ENCODE measurements at places on chromosomes 2 and 18.
A peak's percentile ranks its signal among the peaks of the same experiment; 100 is the strongest.

- DNase-seq: no peak
These were observed 596.4 kb downstream of the NYAP2 start for GRCh38 chr2:225995796-225996461.

DNA sequence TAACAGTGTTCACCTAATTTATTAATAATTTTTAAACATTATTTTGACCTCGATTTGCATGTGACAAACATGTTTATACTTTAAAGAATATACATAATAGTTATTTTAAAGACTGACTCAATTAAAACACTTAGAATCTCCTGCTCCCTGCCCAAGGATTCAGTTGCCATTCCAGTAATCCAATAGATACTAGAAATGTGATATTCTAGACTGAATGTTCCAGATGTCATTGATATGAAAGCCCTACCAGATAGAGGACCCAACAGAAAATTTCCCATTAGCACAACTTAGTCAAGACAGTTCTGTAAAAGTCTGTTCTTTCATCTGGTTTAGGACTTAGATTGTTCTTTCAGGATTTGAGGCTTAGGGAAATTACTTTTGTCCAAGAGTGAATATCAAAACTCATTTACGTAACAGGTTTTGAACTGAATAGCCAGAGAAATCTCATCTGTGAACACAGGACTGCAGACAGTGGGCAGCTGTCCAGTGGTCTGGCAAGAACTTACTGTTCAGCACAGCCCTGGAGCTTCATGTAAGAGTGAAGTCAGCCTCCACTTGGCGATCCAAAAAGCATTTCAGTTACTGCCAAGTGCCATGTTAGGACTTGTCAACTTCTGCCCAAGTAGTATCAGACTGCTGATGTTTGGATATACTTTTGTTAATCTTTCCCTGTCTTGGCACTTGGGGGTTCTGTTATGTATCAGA lies 77.5 kb downstream of the OSBPL6 start:
- DNase-seq: no peak

DNA sequence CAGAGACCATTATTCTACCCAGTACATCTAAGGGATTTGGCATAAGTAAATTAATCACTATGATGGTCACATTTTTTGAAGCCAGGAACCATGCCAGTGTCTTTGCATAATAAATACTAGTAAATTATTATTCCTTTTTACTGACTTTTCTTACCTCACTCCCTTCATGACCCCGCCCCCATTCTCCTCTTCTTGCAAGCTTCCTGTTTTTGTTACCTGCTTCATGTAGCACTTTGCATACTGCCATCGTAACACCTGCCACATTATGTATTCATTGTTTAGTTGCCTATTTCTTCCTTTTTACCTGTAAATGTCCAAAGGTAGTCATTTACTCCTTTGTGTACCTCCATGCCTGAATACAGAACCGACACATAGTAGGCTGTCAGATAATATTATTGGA lies 309.5 kb downstream of the KIAA1328 start:
- no peak for DNase-seq

DNA sequence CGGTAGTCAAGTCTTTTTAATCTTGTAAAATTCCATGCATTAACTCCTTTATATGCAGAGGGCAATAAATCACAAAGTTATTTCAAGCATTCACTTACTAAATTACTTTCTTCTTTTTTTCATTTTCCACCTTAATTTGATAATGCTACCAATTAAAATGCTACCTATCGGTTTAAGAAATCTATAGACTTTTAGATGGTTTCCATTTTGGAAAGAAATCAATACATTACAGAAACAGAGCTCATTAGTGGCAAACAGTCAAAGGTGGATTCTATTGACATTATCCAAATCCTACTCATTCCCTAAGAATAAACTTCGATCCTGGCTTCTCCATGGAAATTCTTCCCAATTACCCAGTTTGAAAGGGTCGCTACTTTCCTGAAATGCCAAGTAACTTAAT lies 176.5 kb downstream of the MREG start:
- DNase-seq: no peak

DNA sequence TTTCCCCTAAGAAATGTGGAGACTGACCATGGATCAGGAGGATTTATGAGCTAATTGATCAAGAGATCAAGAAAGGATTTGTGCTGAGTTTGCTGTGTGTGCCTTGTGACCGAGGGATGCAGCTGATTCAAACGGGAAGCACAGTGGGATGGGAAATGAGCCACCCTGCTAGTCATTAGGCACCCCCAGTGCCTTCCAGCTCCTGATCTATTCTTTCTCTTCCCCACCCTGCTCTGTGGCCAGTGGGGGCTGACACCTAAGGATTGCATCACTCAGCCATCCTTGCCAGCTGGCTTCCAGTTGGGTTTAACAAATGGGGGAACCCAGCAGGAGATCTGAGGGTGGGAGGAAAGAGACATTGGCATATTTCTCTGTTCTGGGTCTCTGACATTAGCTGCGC lies 132.2 kb upstream of the CXCR4 start:
- DNase-seq: no peak

DNA sequence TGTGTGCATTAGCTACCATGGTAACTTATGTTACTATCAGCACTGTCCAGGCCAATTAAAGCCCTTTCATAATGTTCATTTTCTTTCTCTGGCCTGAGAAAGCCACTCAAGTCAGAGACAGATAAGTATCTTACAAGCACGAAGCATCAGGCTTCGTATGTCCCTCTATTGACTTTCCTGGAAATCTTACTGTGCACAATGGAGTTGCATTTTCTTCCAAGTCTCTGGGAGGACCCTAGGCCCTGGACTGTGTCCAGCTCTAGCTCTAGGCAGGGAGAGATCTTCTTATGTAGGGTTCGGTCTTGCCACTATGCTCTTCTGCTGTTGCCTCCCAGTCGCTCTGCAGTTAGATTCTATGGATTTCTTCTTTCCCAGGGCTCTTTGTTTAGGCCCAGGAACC lies 40.0 kb upstream of the ITGA6 start:
- no peak for DNase-seq

GRCh38 chr18:55863876-55864275 lies 275.9 kb upstream of the TCF4 start:
- DNase-seq: no peak

GRCh38 chr2:43515807-43516497 lies 79.9 kb downstream of the THADA start:
- DNase-seq: no peak

GRCh38 chr2:178225006-178225805 lies 30.9 kb downstream of the OSBPL6 start:
- no peak for DNase-seq

- no peak for DNase-seq
These were observed 84.0 kb downstream of the SEPTIN10 start for GRCh38 chr2:109529532-109530449.

DNA sequence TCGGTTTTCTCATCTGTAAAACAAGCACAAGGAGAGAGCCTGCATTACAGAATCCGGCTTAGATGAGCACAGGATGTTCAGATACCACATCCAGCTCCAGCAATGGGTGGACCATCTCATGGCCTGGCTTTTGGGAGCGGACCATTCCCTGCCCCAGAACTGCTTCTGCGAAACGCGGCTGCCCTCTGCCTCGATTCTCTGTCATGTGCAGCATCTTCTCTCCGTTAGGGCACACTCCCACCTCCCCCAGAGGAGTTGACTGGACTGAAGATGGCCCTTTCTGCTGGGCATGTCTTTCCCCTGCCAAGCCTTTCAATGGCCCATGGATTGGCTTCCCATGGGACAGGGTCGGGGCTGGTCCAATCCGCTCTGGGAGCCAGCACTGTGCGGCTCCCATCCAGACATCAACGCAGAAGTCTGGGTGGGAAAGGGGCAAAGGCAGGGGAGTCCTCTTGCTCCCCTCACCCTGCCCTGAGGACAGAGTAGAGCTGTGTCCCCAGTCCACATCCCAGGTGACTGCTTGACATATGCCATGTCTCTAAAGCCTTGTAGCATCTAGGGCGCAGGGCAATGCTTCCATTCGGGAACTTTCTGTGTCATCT lies 14.3 kb upstream of the FAHD2A start:
- no peak for DNase-seq

DNA sequence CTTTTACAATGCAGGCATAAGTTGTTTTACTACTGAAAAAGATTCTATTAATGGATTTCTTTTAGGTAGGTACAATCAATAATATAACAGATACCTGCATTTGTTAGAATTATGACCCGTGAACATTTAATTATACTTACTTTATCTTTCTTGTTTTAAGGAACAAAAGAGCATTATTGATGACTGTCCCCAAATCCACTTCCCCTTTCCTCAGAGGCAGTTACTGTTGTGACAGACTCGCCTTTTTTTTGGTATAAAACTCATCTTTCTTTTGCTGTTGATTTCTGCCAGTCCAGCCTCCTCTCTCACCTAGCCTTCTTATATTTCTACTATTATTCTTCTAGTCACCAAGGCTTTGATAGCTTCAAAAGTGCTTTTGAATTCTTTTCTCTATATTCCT lies 12.1 kb downstream of the ACTR3 start:
- peak; percentile 28 for DNase-seq

GRCh38 chr2:127570282-127571250 lies 35.1 kb downstream of the MYO7B start:
- no peak for DNase-seq

DNA sequence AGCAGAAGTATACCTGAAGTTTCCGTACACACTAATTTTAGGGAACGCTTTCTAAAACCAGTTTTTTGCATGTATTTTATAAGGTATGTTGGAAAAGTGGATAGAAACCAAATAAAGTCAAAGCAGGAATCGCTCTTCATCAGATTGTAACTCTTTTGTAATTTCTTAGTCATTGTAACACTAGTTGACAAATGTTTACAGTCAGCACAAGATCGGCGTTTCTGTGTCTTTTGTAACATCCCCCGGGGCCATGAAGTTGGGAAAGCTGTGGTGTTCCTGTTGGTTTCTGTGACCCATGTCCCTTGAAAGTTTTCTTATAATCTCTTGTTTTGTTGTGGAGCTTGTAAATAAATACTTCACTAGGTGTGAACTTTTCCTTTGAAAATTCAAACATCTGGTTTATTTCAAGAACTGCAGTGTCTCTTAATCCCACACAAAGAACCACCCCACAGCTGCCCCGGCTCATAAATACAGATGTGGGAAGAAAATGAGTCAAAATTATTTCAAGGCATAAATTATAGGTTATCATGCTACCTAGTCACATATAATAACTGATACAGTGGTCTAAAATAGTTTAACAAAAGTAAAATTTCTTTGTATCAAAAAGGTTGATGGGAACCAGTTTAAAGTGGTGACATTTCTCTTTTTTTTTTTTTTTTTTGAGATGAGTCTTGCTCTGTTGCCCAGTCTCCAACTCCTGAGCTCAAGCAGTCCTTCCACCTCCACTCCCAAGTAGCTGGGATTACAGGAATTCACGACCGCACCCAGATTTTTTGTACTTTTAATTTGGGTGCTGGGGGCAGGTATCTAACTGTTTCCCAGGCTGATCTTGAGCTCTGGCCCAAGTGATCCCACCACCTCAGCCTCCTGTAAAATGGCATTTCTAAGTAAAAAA lies 751 bp upstream of the NMI start:
- DNase-seq: no peak

- no peak for DNase-seq
These were observed 299.0 kb downstream of the FBXO15 start for GRCh38 chr18:73848656-73849055.

DNA sequence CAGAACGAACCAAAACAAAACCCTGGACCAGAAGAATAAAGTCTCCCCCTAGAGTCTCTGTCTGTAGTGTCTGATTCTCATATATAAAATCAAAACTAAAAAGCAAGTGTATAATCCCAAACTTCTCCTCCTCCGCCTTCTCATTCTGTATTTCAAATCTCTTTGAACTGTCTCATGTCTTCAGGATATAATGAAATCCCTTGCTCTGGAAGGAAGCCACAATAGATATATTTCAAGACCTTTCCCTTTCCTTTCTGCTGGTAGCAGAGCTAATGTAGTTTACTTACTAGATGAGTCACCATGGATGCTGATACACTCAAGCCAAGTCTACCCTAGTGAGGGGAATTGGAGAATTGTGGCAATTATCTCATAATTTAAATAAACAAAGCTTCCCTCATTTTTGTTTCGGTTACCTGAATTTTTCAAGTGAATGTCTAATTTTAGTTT lies 33.5 kb upstream of the CCDC93 start:
- no peak for DNase-seq

DNA sequence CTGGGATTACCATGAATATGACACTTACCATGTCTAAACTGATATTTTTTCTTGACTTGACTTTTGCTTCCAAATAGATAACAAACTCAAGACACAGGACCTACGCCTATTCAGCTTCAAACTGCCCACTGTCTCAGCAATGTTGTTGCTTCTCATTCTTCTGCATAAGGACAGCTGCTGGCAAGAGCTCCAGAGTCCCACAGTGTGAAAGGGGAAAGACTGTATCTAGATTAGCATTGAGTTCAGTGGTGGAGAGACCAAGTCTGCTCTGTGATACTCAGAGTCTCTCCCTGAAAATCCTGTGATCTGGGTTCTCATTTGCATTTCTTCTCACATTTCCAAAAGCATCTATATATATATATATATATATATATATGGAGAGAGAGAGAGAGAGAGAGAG lies 247.9 kb upstream of the NT5C1B start:
- no peak for DNase-seq

- no peak for DNase-seq
These were observed 136.3 kb upstream of the SLC39A10 start for GRCh38 chr2:195520671-195521155.

DNA sequence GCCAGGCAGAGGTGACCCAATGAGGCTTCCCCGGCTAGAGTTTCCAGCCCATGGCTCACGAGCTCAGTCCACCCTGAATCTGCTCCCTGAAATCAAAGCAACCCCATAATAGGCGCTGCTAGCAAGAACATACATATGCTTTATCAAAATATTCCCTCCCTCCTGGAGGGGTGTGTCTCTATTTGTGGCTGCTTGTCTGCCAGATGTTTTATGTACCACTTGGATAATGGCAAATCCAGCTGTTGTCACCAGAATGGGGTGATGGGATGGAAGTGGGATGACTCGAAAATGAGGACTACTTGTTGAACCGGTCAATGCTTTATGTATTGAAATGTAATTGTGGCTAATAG lies 152.0 kb downstream of the GALNT14 start:
- DNase-seq: no peak

DNA sequence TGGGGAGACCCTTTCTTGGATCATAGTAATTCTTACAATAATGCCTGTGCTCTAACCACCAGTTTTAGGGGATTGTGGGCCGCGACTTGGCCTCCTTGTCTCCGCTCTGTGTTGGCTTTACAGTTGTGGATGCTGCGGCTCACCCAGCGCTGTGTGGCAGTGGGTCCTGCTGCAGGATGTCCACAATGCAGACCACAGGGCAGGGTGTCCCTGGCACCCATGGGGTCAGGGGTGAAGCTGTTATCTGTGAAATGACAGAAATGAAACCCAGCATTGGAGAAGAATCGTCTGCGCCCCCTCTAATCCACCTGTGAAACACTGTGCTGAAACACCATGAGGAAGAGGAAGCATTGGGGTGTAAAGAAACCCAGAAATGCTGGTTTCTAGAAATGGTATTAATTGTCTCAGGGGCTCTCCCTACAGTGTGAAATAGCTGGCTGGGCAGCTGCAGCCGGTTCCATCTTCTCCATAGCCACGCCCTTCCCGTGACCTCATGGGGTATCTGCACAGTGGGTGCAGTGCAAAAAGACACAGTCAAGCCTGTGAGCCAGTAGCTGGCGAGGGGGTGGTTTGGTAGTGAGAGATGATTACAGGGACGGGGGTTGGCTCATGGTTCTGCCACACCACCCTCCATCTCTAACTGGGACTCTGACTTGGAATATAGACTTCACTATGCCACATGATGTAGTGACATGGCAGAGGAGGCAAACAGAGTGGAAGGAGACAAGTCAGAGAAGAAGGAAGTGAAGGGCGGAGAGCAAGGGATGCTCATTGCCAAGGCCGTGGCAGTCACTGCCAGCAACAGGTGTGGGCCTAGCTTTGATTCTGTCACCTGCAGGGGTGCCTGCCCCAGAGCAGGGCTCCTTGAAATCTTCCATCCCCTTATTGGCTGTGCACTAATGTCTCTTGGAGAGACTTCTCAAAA lies 16.2 kb downstream of the INPP4A start:
- DNase-seq: peak; percentile 78
